ENCODE measurements at places on chromosomes 12 and 14. TPM values are rescaled to one million over a fixed set of nuclear protein-coding genes. Genes with fewer than 3 reads are reported as not detected.

Gene MYF6
- total RNA-seq, result not detected

Gene SCARB1
- 10.2 TPM for total RNA-seq

Gene OR4K5
- total RNA-seq, result not detected

Gene NRXN3
- total RNA-seq, result 0.60 TPM

Gene FAR2
- total RNA-seq, result 1.1 TPM

Gene EML1
- total RNA-seq, result 6.0 TPM

Gene TAS2R30
- total RNA-seq, result 1.1 TPM

Gene PPM1H
- total RNA-seq, result 0.56 TPM

Gene CPNE8
- total RNA-seq, result 11.2 TPM

Gene CLEC7A
- 22.3 TPM for total RNA-seq

Gene KRT85
- not detected for total RNA-seq

Gene RILPL1
- total RNA-seq, result 6.1 TPM

Gene ASPG
- total RNA-seq, result 59.2 TPM

Gene P2RX7
- 4.1 TPM for total RNA-seq

All from esophagus mucosa (tissue), 1 donor.